Ovary (tissue), 10 donors: ENCODE measurements at places on chromosomes 7 and 10.

GRCh38 chr7:105246256-105246655, 142.5 kb downstream of the SRPK2 start:
- no peak overlapping the region for H3K4me3 ChIP-seq
- no peak for DNase-seq
- no peak overlapping the region for H3K27ac ChIP-seq
- peaks cover 10% of the 10 kb centered on the region for H3K4me1 ChIP-seq
- no peaks in the 10 kb centered on the region for H3K36me3 ChIP-seq

- no peak for DNase-seq
- no peaks in the 10 kb centered on the region for H3K27me3 ChIP-seq
- no peak overlapping the region for H3K27ac ChIP-seq
- H3K36me3 ChIP-seq, result no peaks in the 10 kb centered on the region
- H3K4me3 ChIP-seq, result no peak overlapping the region
- no peaks in the 10 kb centered on the region for H3K4me1 ChIP-seq
These were observed 62.4 kb upstream of the MKLN1 start for GRCh38 chr7:131265227-131265626.

DNA sequence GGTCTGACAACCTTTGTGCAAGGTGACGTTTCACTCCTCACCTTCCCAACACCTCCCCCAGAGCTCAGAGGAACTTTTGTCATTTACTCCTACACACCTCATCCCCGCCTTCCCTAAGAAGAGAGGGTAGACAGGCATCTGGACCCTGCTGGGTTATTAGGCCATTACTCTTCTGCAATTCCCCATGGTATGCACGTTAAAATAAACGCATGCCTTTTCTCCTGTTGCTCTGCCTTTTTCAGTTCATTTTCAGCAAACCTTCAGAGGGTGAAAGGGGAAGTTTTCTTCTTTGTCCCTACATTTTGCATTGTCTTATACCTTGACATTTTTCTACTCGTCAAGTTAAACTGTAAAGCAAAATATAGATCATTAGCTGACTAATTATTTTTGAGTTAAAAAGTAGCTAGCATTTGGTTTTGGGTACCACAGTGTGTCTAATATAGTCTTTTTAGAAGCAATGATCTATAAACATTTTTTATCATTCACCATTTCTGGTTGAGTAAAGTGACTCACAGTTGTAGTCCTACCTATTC, 10.5 kb upstream of the EDRF1 start:
- no peak overlapping the region for H3K27ac ChIP-seq
- H3K27me3 ChIP-seq, result no peaks in the 10 kb centered on the region
- no peaks in the 10 kb centered on the region for H3K36me3 ChIP-seq
- peaks cover 2% of the 10 kb centered on the region for H3K4me1 ChIP-seq
- no peak overlapping the region for H3K4me3 ChIP-seq
- no peak for DNase-seq

GRCh38 chr7:97043281-97043680, 18.6 kb upstream of the DLX5 start:
- H3K27me3 ChIP-seq, result no peaks in the 10 kb centered on the region
- H3K4me1 ChIP-seq, result no peaks in the 10 kb centered on the region
- no peak for DNase-seq
- no peaks in the 10 kb centered on the region for H3K36me3 ChIP-seq
- no peak overlapping the region for H3K4me3 ChIP-seq

GRCh38 chr10:15313047-15313446, 58.0 kb downstream of the FAM171A1 start:
- no peak overlapping the region for H3K27ac ChIP-seq
- peaks cover 5% of the 10 kb centered on the region for H3K4me1 ChIP-seq
- no peak overlapping the region for H3K4me3 ChIP-seq
- no peaks in the 10 kb centered on the region for H3K36me3 ChIP-seq
- DNase-seq, result no peak
- no peaks in the 10 kb centered on the region for H3K27me3 ChIP-seq

- no peaks in the 10 kb centered on the region for H3K27me3 ChIP-seq
- H3K27ac ChIP-seq, result no peak overlapping the region
- DNase-seq, result no peak
- no peaks in the 10 kb centered on the region for H3K36me3 ChIP-seq
- no peak overlapping the region for H3K4me3 ChIP-seq
These were observed 27.7 kb upstream of the BET1 start for GRCh38 chr7:94031865-94032264.

GRCh38 chr7:28245123-28245878, 64.7 kb upstream of the JAZF1 start:
- DNase-seq, result no peak
- no peaks in the 10 kb centered on the region for H3K4me1 ChIP-seq
- no peaks in the 10 kb centered on the region for H3K27me3 ChIP-seq
- no peak overlapping the region for H3K27ac ChIP-seq
- no peaks in the 10 kb centered on the region for H3K36me3 ChIP-seq

DNA sequence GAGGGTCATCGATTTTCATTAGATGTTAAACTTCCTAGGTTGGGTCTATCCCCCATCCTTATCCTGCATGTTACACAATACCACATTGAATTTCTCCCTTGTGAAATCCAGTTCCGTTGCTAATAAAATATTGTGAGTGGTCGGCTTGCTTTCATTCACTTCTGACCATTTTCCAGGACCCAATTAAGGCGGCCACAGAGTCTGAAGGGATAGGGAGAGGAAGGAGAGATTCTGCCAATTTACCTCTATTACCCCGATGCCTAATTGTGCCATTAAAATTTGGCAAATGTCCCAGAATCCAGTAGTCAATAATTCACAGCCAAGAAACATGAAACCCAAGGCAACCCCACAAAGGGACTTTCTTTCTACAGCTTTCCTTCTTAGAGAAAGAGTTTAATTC, 129.9 kb downstream of the IPMK start:
- H3K27me3 ChIP-seq, result no peaks in the 10 kb centered on the region
- no peaks in the 10 kb centered on the region for H3K36me3 ChIP-seq
- H3K4me3 ChIP-seq, result no peak overlapping the region

DNA sequence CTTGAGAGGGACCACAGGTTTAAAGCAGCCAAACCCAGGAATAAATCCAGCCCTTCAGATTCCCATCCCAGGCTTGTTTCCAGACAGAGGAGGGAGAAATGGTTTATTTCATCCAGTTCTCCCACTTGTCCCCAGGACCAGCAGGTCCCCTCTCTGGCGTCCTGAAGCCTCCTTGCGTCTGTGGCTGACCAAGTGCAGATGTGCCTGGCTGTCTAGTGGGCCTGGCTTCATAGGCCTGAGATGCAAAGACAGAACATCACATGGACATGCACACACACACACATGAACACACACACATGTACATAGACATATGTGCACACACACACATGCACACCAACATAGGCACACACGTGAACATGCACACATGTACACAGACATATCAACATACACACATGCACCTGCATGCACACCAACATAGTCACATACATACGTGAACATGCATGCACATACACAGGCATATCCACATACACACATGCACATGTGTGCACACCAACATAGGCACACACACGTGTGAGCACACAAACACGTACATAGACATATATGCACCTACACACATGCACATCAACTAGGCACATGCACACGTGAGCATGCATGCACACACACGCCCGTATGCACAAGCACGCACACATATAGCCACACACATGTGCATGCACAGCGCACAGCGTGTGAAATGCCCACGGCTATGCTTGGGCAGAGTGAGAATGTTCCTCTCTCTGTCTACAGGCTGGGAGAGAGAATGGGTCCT, 10.7 kb downstream of the FOXL3 start:
- H3K27me3 ChIP-seq, result no peaks in the 10 kb centered on the region
- DNase-seq, result no peak
- no peaks in the 10 kb centered on the region for H3K4me1 ChIP-seq
- H3K36me3 ChIP-seq, result no peaks in the 10 kb centered on the region
- H3K4me3 ChIP-seq, result no peak overlapping the region

DNA sequence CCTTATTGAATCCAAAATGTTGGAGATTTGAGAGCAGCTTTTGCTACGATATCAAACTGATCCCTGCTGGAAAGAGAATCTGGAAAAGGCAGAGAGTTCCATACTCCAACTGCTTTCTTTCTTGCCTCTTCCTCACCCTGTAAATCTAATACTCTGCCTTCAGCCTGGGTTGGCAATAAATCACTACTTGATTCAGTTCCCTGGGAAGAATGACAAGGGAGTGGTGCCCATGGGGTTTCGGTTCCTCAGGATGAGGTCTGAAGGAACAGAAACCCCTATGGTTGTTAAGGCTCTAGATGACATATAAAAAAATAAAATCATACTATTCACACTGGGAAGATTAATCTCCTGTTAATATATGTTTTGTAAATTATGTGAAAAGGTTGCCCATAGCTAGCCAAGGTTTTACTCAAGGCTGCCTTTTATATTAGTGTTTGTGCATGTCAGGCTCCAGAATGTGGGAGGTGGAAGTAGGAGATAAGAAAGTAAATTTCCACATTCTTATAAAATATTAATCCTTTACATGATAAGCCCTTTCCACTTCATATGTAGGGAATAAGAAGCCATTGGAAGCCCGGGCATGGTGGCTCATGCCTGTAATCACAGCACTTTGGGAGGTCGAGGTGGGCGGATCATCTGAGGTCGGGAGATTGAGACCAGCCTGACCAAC, 106.2 kb upstream of the CACNA2D1 start:
- DNase-seq, result no peak
- no peaks in the 10 kb centered on the region for H3K4me1 ChIP-seq
- no peaks in the 10 kb centered on the region for H3K27me3 ChIP-seq
- H3K36me3 ChIP-seq, result no peaks in the 10 kb centered on the region
- no peak overlapping the region for H3K27ac ChIP-seq
- no peak overlapping the region for H3K4me3 ChIP-seq

GRCh38 chr10:62763155-62763554, 41.4 kb upstream of the ADO start:
- no peak overlapping the region for H3K4me3 ChIP-seq
- no peaks in the 10 kb centered on the region for H3K36me3 ChIP-seq
- H3K27me3 ChIP-seq, result no peaks in the 10 kb centered on the region
- H3K27ac ChIP-seq, result no peak overlapping the region

- no peaks in the 10 kb centered on the region for H3K4me1 ChIP-seq
- no peak overlapping the region for H3K4me3 ChIP-seq
- H3K27me3 ChIP-seq, result no peaks in the 10 kb centered on the region
- no peak for DNase-seq
These were observed 87.8 kb upstream of the PPP2R2D start for GRCh38 chr10:131812736-131813604.

GRCh38 chr10:77798940-77799339, 127.6 kb downstream of the DLG5 start:
- no peaks in the 10 kb centered on the region for H3K27me3 ChIP-seq
- no peaks in the 10 kb centered on the region for H3K36me3 ChIP-seq
- DNase-seq, result no peak
- H3K27ac ChIP-seq, result no peak overlapping the region

- DNase-seq, result no peak
- no peaks in the 10 kb centered on the region for H3K36me3 ChIP-seq
- H3K27ac ChIP-seq, result no peak overlapping the region
- H3K4me3 ChIP-seq, result no peak overlapping the region
- H3K27me3 ChIP-seq, result no peaks in the 10 kb centered on the region
- peaks cover 1% of the 10 kb centered on the region for H3K4me1 ChIP-seq
These were observed 371.7 kb upstream of the PRKCQ start for GRCh38 chr10:6951732-6952131.

DNA sequence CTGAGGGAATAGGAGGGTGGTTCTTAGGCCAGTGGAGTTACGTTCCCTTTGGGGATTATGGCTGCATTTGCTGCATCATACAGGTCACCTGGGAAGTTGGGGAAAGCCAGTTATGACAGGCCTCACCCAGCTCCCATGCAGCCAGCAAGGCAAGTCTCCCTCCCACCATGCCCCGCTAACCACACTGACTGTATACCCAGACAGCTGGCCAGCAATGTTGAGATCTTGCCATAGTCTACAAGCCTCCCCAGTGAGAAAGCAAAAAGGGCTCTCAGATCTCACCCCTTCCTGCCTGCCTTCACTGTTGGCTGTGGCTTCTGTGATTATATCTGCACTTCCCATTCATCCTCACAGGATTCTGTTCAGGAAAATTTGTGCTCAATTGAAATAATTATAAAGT, 133.3 kb upstream of the HGF start:
- no peaks in the 10 kb centered on the region for H3K4me1 ChIP-seq
- H3K27ac ChIP-seq, result no peak overlapping the region
- no peaks in the 10 kb centered on the region for H3K27me3 ChIP-seq
- no peak overlapping the region for H3K4me3 ChIP-seq
- DNase-seq, result no peak

DNA sequence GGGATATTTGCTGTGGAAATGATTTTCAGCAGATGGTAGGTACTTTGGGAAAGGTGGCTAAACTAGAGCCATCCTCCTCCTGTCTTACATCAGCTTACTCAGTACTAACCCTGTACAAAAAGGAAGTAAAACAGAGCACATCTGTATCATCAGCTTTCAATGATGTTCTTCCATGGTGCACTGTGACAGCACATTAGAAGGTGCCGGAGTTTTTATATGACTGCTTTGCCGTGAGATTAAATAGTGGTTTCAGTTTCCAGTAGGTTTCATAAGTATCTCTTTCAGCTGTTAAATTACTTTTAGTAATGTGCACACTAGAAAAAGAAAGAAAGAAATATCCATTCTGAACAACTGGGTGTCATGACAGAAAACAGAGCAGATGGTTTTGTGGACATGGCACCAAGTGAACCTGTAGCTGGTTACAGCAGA, 86.5 kb downstream of the ARID5B start:
- no peak for DNase-seq
- no peak overlapping the region for H3K4me3 ChIP-seq
- no peaks in the 10 kb centered on the region for H3K27me3 ChIP-seq
- no peaks in the 10 kb centered on the region for H3K36me3 ChIP-seq
- peaks cover 9% of the 10 kb centered on the region for H3K4me1 ChIP-seq
